Gastrocnemius medialis (tissue), 4 donors: ENCODE measurements at places on chromosomes 12 and 14. TPM values are rescaled to one million over a fixed set of nuclear protein-coding genes. Genes with fewer than 3 reads are reported as not detected.

Gene GYS2
- not detected for total RNA-seq

Gene FAM222A
- 7.0 TPM for total RNA-seq

Gene STXBP6
- 2.6 TPM for total RNA-seq

Gene KLRD1
- total RNA-seq: 0.23 TPM

Gene TIMM9
- total RNA-seq: 46.2 TPM

Gene SPPL3
- total RNA-seq: 10.5 TPM

DNA sequence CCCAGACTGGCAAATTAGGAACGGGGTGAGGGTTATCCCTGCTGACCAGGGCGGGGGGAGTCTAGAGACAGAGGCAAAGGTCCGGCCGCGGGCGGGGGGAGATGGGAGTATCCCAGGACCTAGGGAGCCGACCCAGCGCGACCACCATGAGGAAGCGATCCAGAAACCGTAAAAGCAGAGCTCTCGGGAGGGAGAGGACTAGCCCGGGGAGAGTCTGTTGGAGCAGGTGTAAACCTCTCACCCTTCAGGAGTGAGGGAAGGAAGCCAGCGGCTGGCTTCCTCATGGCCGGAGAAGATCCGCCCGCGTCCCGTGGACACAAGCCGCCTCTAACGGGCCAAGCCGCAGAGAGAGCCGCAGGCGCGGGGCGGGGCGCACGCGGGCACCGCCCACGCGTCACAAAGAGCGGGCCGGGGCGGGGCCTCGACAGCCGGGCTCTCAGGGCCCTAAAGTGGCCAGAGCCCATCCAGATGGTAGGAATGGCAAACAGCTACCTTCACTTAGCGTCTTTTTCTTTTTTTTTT lies at the start of gene ACRBP:
Gene ACRBP, minus strand, starts transcription at position 350 of the 522 bp plus-strand sequence. Its CDS starts 66 bp downstream, at position 284.
- DNase-seq: peak; percentile 45

DNA sequence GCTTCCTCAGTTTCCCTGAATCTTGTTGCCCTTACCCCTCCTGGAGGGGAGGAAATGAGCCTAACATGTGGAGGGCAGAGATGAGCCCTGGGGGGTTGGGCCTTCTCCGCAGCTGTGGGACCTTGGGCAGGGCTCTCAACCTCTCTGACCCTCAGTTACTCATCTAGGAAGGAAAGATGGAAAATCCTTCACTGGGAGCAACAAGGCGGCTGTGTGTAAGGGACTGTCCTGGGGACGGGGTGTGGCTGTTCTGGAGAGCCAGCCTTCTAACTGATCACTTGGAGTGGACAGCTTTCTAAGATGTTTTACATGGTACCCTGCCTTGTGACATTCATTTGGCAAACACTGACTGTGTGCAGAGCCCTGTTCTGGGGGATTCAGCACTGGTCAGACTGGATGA lies 14.7 kb downstream of the BEGAIN start:
- no peak for DNase-seq

DNA sequence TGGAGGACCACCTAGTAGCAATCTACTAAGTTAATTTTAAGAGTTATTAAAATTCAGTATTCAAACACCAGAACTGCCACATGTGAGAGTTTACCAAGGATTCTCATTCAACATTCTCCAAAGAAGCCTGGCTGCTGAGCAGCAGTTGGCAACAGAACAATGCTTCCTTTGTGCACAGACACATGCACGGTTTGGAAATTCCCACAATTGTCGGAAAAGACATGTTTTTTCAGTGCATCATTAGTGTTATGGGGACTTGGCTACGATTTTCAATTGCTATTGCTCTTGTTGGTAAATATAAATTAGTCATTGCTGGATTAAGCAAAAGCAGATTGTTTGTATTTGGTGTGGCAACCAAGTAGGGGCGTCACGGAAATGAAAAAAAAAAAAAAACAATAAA lies 22.2 kb downstream of the ST8SIA1 start:
- DNase-seq: no peak

GRCh38 chr14:100842799-100843198 lies 16.9 kb downstream of the MEG3 start:
- no peak for DNase-seq

GRCh38 chr14:23646648-23647549 lies 10.7 kb downstream of the DHRS2 start:
- DNase-seq: no peak

DNA sequence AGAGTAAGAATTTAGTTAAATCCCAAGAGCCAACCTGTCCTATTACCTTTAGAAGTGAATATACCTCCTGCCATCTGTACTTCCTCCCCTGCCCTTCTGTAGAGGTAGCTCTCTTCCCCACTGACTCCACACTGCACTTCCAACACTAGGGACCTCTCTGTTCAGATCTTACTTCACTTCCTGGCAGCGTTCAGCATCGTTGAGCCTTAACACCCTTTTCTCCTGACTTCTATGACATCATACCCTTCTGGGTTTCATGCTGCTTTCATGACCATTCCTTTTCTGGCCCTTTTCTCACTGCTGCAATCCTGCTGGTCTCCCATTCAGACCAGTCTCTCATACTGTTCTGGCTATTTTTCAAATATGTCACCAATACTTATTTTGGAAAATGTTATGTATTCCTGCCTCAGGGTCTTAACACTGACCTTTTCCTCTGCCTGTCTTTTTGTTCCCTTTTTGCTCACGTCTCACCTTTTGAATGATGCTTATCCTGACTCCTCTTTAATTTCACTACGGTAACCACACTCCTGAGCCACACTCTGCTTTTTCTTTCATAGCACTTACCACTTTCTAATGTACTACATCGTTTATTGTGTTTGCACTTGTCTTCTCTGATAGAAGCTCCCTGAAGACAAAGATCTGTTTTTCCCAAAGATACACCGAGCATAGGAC lies 67.6 kb downstream of the PLEKHA5 start:
- no peak for DNase-seq

DNA sequence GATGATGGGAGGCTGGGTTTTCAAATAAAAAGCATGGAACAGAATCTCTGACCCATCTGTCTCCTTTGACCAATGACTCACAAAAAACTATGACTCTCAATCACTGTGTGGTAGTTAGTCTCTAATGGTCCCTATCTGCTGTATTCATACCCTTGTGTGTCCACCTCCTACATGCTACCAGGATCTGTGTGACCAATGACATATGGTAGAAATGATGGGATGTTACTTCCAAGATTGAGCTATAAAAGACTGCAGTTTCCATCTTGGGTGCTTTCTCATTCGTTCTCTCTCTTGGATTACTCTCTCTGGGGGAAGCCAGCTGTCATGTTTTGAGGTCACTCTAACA lies 144.7 kb upstream of the BTG1 start:
- DNase-seq: no peak
